Osteoblast (primary cell): ENCODE measurements at places on chromosomes 16 and 17.
A peak's percentile ranks its signal among the peaks of the same experiment; 100 is the strongest.

DNA sequence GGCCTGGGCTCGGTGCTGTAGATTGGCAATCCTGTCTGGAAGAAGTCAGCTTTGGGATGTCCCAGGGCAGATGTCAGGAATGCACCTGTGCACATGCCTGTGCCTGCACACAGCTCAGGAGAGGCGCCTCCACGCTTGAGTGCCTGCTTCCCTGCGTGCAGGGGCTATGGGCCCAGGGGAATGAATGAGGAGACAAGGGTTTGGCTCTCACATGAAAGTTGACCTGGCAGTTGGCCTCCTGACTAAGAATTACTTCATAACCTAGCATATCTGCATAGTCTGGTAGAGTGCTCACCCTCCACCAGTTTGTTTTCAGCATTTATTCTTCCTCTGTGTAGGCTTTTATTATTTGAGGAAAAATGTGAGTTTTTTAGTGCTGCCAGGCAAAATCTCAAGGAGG, 50.0 kb downstream of the PLD6 start:
- peaks cover 74% of the 10 kb centered on the region for H3K36me3 ChIP-seq
- H3K27me3 ChIP-seq, result no peaks in the 10 kb centered on the region
- DNase-seq, result peak; percentile 97
- peak overlapping the region; percentile 97 for H3K27ac ChIP-seq
- H3K4me3 ChIP-seq, result no peak overlapping the region
- H3K4me1 ChIP-seq, result peaks cover 46% of the 10 kb centered on the region

DNA sequence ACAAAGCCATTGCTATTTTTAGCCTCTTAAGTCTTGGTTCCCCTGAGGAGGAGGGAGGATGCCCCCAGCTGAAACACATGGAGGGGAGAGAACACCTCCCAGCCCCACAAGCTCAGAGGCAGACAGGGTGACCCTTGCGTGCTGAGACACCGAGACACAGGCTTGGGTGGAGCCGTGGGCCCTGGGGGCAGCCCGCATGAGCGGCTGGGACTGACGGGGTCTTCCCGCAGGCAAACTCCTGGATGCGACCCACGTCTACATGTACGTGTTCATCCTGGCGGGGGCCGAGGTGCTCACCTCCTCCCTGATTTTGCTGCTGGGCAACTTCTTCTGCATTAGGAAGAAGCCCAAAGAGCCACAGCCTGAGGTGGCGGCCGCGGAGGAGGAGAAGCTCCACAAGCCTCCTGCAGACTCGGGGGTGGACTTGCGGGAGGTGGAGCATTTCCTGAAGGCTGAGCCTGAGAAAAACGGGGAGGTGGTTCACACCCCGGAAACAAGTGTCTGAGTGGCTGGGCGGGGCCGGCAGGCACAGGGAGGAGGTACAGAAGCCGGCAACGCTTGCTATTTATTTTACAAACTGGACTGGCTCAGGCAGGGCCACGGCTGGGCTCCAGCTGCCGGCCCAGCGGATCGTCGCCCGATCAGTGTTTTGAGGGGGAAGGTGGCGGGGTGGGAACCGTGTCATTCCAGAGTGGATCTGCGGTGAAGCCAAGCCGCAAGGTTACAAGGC, 9.8 kb downstream of the SLC16A3 start:
- H3K36me3 ChIP-seq, result peaks cover 59% of the 10 kb centered on the region
- H3K4me1 ChIP-seq, result peaks cover 38% of the 10 kb centered on the region
- H3K27ac ChIP-seq, result peak overlapping the region; percentile 60

GRCh38 chr17:60909405-60909804, 231.8 kb downstream of the BCAS3 start:
- no peak for DNase-seq
- no peak overlapping the region for H3K27ac ChIP-seq
- no peaks in the 10 kb centered on the region for H3K36me3 ChIP-seq
- H3K27me3 ChIP-seq, result no peaks in the 10 kb centered on the region
- H3K4me3 ChIP-seq, result no peak overlapping the region
- peaks cover 6% of the 10 kb centered on the region for H3K4me1 ChIP-seq

GRCh38 chr17:78583091-78583490, 5.9 kb upstream of the DNAH17 start:
- no peaks in the 10 kb centered on the region for H3K36me3 ChIP-seq
- no peak overlapping the region for H3K27ac ChIP-seq
- H3K27me3 ChIP-seq, result no peaks in the 10 kb centered on the region
- no peaks in the 10 kb centered on the region for H3K4me1 ChIP-seq
- DNase-seq, result peak; percentile 84
- H3K4me3 ChIP-seq, result no peak overlapping the region

GRCh38 chr16:35636480-35637230, 2177.2 kb downstream of the TP53TG3F start:
- no peaks in the 10 kb centered on the region for H3K36me3 ChIP-seq
- no peak overlapping the region for H3K4me3 ChIP-seq
- H3K27ac ChIP-seq, result no peak overlapping the region
- H3K4me1 ChIP-seq, result no peaks in the 10 kb centered on the region
- H3K27me3 ChIP-seq, result no peaks in the 10 kb centered on the region

DNA sequence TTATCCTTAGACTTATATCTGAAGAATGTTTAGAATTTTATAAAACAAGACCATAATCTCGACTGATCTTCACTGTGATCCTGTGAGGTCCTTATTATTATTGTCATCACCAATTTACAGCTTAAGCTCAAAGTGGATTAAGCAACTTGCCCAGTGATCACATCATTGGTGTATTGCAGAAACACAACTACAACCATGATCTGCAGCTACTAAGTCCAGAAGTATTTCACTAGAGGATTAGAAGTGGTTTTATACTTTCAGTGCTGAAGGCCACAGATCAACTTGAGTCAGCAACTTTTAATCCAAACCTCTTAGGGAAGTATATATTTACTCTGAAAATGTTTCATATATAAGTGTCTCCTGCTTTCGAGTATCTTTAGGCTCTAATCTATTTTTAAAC, 624.3 kb upstream of the SOX9 start:
- H3K4me1 ChIP-seq, result peaks cover 29% of the 10 kb centered on the region
- H3K4me3 ChIP-seq, result no peak overlapping the region
- no peaks in the 10 kb centered on the region for H3K36me3 ChIP-seq
- no peaks in the 10 kb centered on the region for H3K27me3 ChIP-seq

- peak; percentile 73 for DNase-seq
- H3K36me3 ChIP-seq, result no peaks in the 10 kb centered on the region
- H3K4me3 ChIP-seq, result no peak overlapping the region
- H3K4me1 ChIP-seq, result no peaks in the 10 kb centered on the region
Observed at GRCh38 chr17:63925615-63926014, 6.5 kb downstream of the CD79B start.

GRCh38 chr16:29662729-29663015, 375 bp upstream of the SPN start:
- peak; percentile 52 for DNase-seq
- no peaks in the 10 kb centered on the region for H3K4me1 ChIP-seq
- no peak overlapping the region for H3K4me3 ChIP-seq
- no peaks in the 10 kb centered on the region for H3K36me3 ChIP-seq
- no peaks in the 10 kb centered on the region for H3K27me3 ChIP-seq

DNA sequence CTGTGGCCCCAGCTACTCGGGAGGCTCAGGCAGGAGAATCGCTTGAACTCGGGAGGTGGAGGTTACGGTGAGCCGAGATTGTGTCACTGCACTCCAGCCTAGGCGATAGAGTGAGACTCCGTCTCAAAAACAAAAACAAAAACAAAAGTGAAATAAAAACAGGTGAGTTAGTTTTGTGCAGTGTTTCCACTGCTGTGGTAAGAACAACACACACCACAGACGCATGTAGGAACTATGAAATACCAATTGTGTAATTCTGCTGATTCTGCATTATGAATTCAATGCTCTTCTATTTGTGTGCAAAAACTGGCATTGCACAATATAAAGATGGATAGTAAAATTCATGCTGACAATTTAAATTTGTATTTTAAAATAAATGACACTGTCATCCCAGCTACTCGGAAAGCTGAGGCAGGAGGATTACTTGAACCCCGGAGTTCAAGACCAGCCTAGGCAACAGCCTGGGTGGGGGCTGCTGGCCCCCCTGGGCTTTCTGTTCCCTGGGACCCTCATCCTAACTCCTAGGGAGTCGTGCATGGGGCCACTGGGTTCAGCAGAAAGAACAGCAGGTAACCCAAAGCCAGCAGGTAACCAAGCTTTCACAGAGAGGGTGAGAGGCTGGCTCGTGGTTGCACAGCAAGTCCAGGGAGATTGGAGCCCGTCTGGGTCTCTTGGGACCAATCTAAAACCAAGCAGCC, 10.6 kb upstream of the RHBDF2 start:
- peaks cover 13% of the 10 kb centered on the region for H3K4me1 ChIP-seq
- peak; percentile 34 for DNase-seq
- no peaks in the 10 kb centered on the region for H3K36me3 ChIP-seq
- no peak overlapping the region for H3K4me3 ChIP-seq

GRCh38 chr16:3879887-3880564, 487 bp downstream of the CREBBP start:
- peak; percentile 97 for DNase-seq
- no peak overlapping the region for H3K27ac ChIP-seq
- H3K27me3 ChIP-seq, result no peaks in the 10 kb centered on the region
- peaks cover 23% of the 10 kb centered on the region for H3K4me1 ChIP-seq
- peak overlapping the region; percentile 84 for H3K4me3 ChIP-seq

DNA sequence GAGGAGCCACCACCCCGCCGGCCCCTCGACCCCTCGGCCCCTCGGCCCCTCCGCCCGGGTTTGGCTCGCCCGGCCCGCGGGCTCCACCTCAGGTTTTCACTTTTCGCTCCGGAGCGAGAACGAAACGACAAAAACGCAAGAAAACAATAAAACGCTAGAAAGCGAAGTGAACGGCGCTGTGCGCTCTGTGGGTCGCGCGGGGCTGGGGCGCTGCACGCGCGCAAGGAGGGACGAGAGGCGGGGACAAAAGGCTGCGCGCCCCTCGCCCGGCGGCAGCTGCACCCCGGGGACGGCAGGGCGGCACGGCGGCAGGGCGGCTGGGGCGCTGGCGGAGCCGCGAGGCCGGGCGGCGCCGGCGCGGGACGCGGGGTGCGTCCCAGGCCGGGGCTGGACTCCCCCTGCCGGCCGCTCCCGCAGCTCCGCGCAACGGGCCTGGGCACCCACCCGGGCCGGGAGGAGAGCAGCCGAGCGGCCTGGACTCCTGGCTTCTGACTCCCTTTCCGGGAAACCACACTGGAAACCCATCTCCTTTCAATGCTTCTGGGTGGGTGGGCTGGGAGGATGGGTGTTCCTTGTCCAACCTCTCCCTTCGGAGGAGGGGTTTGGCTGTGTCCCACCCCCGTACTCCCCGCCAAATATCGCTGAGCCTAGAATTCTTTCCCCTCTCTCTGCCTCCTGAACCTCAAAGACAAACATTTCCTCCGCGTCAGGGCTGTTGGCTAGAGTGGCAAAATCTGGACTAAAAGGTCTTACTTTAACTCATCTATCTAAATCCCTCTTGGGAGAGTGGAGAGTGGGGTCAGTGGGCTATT, 9.9 kb downstream of the TBX2 start:
- H3K4me3 ChIP-seq, result peak overlapping the region; percentile 84
- DNase-seq, result peak; percentile 99
- peaks cover 28% of the 10 kb centered on the region for H3K4me1 ChIP-seq
- peaks cover 40% of the 10 kb centered on the region for H3K36me3 ChIP-seq
- no peaks in the 10 kb centered on the region for H3K27me3 ChIP-seq

- peaks cover 21% of the 10 kb centered on the region for H3K4me1 ChIP-seq
- no peak overlapping the region for H3K27ac ChIP-seq
- no peak overlapping the region for H3K4me3 ChIP-seq
- H3K36me3 ChIP-seq, result no peaks in the 10 kb centered on the region
- no peaks in the 10 kb centered on the region for H3K27me3 ChIP-seq
- DNase-seq, result no peak
Observed at GRCh38 chr17:31678431-31678830, 180.6 kb downstream of the COPRS start.

GRCh38 chr16:87845807-87846619, 23.3 kb downstream of the SLC7A5 start:
- H3K27ac ChIP-seq, result peak overlapping the region; percentile 24
- no peak overlapping the region for H3K4me3 ChIP-seq
- H3K36me3 ChIP-seq, result peaks cover 69% of the 10 kb centered on the region
- peak; percentile 74 for DNase-seq

GRCh38 chr17:50660887-50661345, 26.2 kb downstream of the ABCC3 start:
- H3K27me3 ChIP-seq, result no peaks in the 10 kb centered on the region
- H3K27ac ChIP-seq, result peak overlapping the region; percentile 62
- no peak overlapping the region for H3K4me3 ChIP-seq
- DNase-seq, result no peak

- peak; percentile 93 for DNase-seq
- H3K36me3 ChIP-seq, result no peaks in the 10 kb centered on the region
- no peaks in the 10 kb centered on the region for H3K27me3 ChIP-seq
- no peak overlapping the region for H3K4me3 ChIP-seq
Observed at GRCh38 chr16:64910356-64910755, 211.5 kb downstream of the CDH11 start.

DNA sequence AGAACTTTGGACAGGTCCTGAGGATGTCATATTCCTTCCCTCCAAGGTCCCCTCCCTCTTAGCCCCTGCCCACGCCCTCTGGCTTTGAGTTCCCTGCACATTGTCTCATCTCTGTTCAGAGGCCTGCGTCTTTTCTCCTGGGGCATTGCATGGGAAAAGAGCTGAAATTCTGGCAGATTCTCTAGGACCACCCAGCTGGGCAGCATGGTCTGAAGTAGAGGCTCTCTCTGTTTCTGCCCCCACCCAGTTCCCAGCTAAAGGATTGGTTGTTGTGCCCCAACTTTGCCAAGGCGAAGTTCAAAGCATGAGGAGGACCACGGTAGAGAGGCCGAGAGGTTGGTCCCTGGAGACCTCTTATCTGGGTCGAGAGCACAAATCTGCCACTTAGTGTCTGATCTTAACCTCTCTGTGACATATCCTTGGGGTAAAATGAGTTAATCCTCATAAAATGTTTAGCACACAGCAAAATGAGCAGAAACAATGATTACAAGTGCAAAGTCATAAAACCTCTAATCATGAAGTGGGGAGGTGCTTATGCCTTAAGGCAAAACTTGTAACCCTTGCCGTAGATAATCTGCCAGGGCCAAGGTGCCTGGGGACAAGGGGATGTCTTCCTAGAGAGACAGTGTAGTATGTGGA, 2.4 kb downstream of the ABAT start:
- peak overlapping the region; percentile 23 for H3K27ac ChIP-seq
- no peak overlapping the region for H3K4me3 ChIP-seq

DNA sequence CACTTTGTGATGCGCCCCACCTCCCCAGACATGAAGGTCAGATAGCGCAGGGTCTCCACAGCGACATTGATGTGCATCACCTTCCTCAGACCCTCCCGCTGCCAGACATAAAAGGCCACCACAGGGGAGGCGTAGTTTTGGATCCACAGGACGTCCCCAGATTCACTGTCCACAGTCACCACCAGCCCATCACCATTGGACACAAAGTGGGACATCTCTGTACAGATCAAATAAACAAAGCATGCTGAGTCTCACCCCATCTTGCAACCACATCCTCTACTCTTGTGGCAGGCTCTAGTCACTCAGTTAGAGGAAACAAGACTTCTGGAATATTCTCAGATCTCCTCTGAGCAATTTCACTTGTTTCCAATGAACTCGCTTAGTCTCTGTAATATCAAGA, 46.3 kb upstream of the ICAM2 start:
- H3K27me3 ChIP-seq, result no peaks in the 10 kb centered on the region
- H3K27ac ChIP-seq, result no peak overlapping the region
- DNase-seq, result no peak
- peaks cover 49% of the 10 kb centered on the region for H3K36me3 ChIP-seq

GRCh38 chr17:41687828-41688640, 651 bp upstream of the EIF1 start:
- DNase-seq, result peak; percentile 72
- peak overlapping the region; percentile 94 for H3K4me3 ChIP-seq
- H3K36me3 ChIP-seq, result peaks cover 37% of the 10 kb centered on the region
- H3K27me3 ChIP-seq, result peaks cover 6% of the 10 kb centered on the region

- DNase-seq, result peak; percentile 31
- no peaks in the 10 kb centered on the region for H3K4me1 ChIP-seq
- no peak overlapping the region for H3K4me3 ChIP-seq
- H3K27me3 ChIP-seq, result no peaks in the 10 kb centered on the region
Observed at GRCh38 chr16:12293017-12293618, 316.6 kb downstream of the SNX29 start.
